Activated CD4-positive, CD25-positive, alpha-beta regulatory T cell treated with anti-CD3 and anti-CD28 coated beads, Interleukin-2, amount 50 U/mL, for 16 hours (primary cell): ENCODE measurements at places on chromosomes 7 and 10.

- no peak for DNase-seq
Measured at GRCh38 chr7:130207033-130207432, 627 bp upstream of the SSMEM1 start.

DNA sequence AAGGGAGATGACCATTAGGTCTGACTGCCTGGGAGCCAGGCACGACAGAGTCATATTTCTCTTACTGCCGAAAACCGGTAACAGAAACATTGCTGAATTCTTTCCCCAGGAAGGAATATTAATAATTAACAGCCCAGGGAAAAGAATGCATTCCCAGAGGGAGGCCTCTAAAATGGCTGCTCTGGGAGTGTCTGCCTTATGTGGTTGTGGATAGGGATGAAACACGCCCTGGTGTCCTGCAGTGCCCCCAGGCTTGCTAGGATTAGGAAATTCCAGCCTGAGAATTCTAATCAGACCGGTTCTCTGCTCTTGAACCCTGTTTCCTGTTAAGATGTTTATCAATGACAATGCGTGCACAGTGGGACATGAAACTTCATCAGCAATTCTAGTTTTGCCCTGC, 226.7 kb downstream of the GPAM start:
- DNase-seq, result no peak

DNA sequence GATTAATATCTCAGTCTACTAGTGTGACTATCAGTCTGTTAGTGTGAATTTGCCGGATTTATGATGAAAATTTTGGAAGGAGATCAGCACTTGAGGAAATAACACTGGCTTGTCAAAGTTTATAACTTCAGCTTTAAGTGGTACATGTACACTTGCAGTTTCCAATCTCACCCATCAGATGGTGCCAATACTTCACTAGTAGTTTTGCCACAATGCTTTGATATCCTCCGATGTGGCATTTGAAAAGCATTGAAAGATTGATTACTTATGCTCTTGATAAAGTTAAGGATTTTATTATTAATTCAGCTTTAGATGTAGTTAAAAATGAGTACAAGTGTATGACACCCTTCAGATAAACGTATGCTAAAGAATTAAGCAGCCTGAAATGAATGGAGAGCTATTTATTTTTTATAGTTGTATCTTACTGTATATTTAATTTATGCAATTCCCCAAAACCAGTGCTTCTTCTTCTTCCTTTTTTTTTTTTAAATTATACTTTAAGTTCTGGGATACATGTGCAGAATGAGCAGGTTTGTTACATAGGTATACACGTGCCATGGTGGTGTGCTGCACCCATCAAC, 98.2 kb downstream of the ANLN start:
- DNase-seq, result no peak

GRCh38 chr10:74977072-74977471, 134.4 kb upstream of the SAMD8 start:
- no peak for DNase-seq

DNA sequence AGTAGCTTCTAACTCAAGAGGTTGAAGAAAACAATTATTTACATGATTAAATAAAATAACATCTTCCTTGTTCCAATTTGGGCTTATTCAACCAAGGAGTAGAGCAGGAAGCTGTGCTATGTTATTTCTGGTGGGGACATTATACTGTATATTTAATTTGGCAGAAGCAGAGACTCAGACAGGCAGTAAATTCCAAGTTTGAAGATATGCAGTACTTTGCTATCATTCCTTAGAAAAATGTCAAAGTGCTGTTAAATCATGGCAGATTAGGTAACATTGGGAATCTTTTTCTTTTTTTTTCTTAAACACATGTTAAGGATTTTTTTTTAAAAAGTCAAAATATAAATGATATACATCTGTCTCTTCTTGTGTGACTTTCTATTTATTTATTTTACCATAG, 190.1 kb downstream of the SUGCT start:
- no peak for DNase-seq

- DNase-seq, result no peak
Measured at GRCh38 chr7:28181416-28181815, 821 bp upstream of the JAZF1 start.
